Aorta (tissue), 5 donors: ENCODE measurements at places on chromosomes 7 and 10. TPM values are rescaled to one million over a fixed set of nuclear protein-coding genes. Genes with fewer than 3 reads are reported as not detected.

GRCh38 chr10:71365366-71365765, 31.4 kb upstream of the CDH23 start:
- no peak for DNase-seq

GRCh38 chr10:93790439-93790838, 32.7 kb downstream of the LGI1 start:
- no peak for DNase-seq

DNA sequence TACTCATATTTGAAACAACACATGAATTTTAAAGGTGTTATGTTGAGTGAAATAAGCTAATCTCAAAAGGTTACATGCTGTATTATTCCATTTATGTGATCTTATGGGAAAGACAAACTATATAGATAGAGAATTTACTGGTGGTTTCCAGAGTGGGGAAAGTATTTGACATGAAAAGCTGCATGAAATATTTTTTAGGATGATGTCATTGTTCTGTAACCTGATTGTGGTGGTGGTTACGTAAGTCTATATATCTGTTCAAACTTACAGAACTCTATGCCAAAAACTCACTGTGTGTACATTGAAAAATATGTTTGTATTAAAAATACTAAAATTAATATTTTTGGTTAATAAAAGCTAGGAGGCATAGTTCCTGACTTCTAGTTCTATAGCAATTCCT, 453.0 kb downstream of the SORCS3 start:
- no peak for DNase-seq

DNA sequence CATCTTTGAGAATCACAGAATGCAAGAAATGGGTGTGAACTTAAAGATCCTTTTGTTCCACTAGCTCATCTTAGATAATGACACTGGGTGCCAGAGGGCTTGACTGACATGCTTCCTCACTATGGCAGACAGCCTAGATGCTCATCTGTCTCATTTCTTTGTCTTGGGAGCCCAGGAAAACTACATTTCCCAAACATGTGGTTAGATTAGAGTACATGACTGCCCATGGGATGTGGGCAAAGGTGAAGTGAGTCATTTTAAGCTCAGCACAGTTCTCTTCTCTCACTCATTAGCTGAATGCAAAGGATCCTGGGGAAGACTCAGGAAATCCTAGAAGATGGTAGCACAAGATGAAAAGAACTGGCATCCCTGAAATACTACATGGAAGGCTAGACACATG, 32.5 kb upstream of the TBX20 start:
- no peak for DNase-seq

- no peak for DNase-seq
Observed at GRCh38 chr10:28471652-28472050, 61.3 kb upstream of the WAC start.

DNA sequence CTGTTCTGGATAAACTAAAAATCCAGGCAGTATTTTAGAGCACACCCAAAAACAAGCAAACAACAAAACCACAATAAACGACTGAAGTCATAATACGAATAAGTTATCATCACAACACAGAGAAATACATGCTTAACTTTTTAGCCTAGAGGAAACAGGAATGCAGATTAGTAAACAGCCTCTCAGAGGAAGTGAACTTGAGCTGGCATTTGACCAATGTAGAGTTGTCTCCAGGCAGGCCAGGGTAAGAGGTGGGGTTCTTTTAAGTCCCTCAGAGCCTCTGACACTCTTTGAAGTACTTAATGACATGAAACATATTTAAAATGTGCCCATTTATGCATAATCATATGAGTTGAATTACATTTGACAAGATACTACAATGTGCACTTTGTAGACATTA, 43.3 kb upstream of the PLXDC2 start:
- DNase-seq = no peak

DNA sequence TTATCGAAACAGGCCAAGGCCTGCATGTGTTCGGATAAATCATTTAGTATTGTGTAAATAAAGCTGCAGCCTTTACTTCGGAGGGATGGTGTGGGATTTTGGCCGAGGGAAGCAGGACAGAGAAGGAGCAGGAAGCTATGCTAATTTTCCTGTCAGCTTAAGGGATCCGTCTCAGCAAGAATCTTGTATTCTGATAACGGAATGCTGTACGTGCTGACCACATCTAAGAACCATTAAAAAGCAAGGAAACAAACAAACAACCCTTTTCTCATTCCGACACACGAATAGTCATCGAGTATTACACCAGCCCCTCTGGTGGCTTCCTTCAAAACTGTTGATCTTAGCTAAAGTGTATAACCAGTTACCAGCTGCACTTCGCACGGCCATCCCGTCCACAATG, 133.2 kb upstream of the TCF7L2 start:
- DNase-seq = no peak

DNA sequence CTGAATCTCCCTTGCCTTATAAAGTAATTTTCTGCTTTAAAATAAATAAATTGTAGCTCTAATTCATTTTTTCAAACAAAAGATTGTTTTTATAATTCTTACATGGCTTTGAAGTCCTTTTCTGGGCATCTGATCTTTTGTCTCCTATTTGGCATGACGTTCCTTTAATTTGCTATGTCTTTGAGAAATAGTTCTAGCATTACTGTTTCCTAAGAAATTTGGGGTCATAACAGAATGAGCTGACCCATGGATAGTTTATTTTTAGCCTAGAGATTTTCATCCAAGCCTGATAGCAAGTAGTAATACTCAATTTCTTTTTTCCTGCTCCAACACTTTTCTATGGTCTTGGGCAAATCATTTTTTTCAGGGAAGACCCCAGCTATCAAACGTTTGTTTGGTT, 31.4 kb downstream of the CCDC71L start:
- DNase-seq = no peak

DNA sequence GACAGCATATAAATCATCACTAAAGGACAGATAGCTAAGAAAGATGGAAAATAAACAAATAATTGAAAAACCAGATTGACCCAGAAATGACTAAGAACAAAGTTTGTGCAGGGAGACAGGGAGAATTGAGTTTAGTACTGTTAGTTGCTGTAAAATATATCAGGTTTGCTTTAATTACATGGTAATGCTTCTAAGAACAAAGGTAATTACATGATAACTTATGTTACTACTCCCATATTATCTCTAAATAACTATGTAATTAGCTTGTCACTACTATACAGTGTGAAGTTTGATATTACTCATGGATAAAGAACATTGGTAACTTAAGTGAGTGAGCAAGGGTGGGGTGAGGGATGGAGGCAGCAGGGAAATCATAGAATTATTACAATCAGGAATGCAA, 135.2 kb upstream of the KAT6B start:
- DNase-seq = no peak

DNA sequence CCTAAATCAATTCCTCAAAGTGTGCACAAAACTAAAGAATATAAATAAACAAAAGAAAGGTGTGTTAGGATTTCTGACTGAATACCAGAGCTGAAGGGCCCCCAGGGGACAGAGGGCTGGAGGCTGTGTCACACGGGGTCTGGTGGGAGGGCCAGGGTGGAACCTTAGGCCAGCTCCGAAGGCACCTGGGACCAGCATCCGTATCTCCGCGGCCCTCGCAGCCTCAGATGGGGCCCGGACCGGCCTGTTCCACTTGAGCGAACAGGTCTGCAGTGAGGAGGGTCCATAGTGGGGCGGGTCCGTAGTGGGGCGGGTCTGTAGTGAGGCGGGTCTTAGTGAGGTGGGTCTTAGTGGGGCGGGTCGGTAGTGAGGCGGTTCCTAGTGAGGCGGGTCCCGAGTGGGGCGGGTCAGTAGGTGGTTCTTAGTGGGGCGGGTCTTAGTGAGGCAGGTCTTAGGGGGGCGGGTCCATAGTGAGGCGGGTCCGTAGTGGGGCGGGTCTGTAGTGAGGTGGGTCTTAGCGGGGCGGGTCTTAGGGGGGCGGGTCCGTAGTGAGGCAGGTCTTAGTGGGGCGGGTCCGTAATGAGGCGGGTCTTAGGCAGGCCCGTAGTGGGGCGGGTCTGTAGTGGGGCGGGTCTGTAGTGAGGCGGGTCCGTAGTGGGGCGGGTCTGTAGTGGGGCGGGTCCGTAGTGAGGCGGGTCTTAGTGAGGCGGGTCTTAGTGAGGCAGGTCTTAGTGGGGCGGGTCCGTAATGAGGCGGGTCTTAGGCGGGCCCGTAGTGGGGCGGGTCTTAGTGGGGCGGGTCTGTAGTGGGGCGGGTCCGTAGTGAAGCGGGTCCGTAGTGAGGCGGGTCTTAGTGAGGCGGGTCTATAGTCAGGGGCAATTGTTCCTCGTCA, 15.1 kb downstream of the GPR146 start:
- DNase-seq = no peak

- peak; percentile 66 for DNase-seq
Observed at GRCh38 chr10:132101529-132101928, 35.8 kb downstream of the JAKMIP3 start.

GRCh38 chr10:58477122-58477521, 35.5 kb upstream of the BICC1 start:
- peak; percentile 74 for DNase-seq

DNA sequence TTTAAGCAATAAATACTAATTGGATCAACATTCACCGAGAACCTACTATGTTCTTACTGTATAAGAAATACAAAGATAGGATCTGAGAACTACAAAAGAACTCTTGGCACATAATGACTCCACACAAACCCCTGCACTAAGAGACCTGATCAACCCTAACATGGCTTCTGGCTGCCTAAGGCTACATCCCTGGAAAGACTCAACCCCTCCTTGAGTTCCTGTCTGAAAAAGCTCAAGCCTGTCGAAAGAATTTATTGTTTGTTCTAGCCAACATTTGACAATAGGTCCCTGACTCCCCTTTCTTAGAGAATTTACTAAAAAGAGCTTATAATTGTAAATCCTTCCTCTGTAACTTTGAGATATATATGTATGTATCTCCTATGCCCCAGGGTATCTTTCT, 125.3 kb upstream of the SGCE start:
- no peak for DNase-seq

GRCh38 chr10:44715136-44715535, 196.0 kb upstream of the TMEM72 start:
- DNase-seq = no peak

GRCh38 chr7:148940702-148941597, 56.9 kb upstream of the EZH2 start:
- peak; percentile 88 for DNase-seq

DNA sequence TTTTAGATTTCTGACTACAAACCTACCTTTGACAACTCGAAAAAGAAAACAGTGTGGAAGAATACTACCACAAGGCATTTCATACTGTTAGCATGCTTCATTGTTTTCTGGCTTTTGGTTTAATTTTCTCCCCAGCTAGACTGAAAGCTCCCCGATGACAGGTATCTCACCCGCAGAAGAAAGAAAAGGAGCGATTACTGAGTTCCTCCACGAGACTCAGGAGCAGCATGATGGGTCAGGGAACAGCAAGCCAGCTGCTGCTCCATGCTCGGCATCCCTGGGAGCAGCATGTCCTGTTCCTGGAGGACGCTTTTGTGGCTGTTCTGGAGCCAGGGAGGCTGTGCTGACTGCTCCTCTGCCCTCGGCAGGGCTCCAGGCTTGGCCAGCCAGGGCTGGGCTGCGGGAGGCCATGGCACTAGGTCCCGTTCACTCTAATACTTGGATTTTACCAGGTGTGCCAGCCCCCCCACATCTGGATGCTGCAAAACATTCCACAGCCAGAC, 133.4 kb downstream of the PRKAG2 start:
- no peak for DNase-seq

DNA sequence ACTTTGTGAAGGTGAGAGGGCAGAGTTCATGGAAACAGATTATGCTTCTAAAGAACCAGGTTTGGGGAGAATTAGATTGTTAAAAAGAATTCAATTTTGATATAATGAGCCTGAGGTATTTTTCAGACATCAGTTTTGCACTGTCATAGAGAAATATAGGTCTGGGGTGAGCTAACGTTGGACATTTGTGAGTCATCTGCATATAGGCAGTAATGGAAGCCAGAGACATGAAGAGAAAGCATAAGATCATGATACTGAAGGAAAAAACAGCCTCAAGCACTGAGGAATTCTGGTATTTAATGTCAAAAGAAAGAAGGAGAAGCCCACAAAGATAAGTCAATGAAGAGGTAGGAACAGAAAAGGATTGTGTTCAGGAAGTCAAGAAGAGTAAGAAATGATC, 32.4 kb upstream of the COL1A2 start:
- DNase-seq = no peak

- DNase-seq = no peak
Observed at GRCh38 chr10:18306031-18306430, 165.8 kb downstream of the CACNB2 start.

GRCh38 chr10:28047061-28047460, 48.2 kb upstream of the ODAD2 start:
- no peak for DNase-seq

GRCh38 chr10:53765311-53765710, 992.7 kb upstream of the MBL2 start:
- no peak for DNase-seq

- no peak for DNase-seq
Observed at GRCh38 chr10:36278176-36278575, 636.1 kb upstream of the FZD8 start.

The CTAGE15 gene
- not detected for total RNA-seq

The SFRP5 gene
- 3.7 TPM for total RNA-seq

The AQP1 gene
- 1,062 TPM for total RNA-seq

The LBX1 gene
- total RNA-seq = not detected

The KLF14 gene
- total RNA-seq = not detected

The RASSF4 gene
- total RNA-seq = 82.1 TPM

The PNLIP gene
- total RNA-seq = 2.7 TPM

The OR2A42 gene
- 1.3 TPM for total RNA-seq

The STEAP1 gene
- total RNA-seq = 31.7 TPM

The COPS6 gene
- 79.7 TPM for total RNA-seq

The UBE3C gene
- total RNA-seq = 61.0 TPM

The ZNF107 gene
- 7.1 TPM for total RNA-seq

The AASS gene
- 34.2 TPM for total RNA-seq

The ITIH5 gene
- 23.3 TPM for total RNA-seq

The PTPRN2 gene
- total RNA-seq = 1.4 TPM

The FKBP9 gene
- total RNA-seq = 122 TPM
